ENCODE measurements at places on chromosomes 2 and 18.

DNA sequence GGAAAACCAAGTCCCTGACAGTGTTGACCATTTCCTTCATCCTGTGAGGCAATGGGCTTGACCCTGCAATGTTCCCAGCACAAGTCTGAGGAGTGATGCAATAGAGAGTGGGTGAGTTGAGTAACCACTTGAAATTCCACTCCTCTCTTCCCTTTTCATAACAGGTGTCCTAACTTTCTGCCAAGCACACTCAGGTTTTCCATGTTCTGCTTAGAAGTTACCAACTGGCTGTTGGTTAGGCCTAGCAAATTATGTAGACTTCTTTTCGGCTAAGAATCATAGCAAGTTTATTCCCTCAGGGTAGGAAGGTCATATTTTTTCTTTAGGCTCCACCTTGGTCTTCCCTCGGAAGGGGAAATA lies 11.5 kb downstream of the GNLY start:
- no peak for DNase-seq

DNA sequence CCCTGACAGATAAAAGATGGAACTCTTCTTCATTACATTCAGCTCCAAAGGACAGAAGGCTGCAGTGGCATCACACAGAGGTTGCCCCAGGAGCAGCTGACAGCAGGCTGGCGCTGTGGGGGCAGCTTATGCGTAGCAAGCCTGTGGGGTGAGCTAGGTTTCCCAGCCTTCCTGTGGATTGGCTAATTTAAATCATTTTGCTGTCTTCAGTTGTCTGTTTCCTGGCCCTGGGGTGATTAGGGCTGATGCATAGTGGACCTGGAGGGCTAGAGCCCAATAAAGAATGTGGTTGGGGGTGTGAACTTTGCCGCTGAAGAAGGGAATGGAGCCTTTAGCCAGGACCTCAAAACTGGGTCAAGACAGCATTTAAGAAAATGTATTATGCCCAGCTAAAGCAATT lies 1038.0 kb downstream of the SOCS6 start:
- no peak for DNase-seq

- no peak for DNase-seq
Measured at GRCh38 chr2:9857814-9858729, 14.8 kb downstream of the TAF1B start.

DNA sequence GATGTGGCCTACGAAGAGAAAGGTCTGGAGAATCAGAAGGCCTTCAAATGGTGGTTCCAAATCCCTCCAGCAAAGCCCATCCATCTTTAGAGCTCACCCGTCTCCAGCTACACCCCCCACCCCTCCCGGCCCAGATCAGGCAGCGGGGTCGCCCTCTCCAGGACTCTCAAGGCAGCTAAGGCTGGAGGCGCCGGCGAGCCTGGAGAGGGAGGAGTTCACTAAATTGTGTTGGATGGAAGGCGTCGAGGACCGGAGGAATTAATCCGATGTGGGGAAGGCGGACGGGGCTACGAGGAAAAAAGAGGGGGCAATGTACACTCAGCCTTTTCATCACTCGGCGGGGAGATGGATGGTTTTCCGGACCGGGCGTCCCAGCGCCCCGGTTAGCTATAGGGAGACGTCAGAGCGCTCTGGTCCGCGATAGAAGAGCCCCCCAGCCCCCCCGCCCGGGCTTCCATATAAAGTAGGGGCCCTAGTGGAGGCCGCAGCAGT lies at the start of gene GRP:
Gene GRP (plus strand): TSS at position 487 of the 492 bp plus-strand sequence. CDS start 108 bp downstream, outside the sequence.
- no peak for DNase-seq

DNA sequence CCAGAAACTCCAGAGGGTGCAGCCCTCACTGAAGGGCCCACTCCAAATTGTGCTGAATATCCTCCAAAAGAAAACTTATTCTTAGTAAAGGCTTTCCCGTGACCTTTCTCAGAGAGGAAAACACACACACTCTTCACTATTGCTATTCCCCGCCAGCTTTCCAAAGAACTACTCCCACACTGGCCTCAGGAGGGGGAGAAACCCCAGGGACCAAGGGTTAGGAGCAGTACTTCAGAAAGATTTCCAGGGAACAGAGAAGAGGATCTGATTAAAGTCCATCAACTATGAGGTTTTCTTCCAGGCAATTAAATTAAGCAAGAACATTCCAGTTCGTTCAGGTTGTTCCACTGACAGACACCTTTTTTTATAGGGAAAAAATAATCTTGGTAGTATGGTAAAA lies 150.2 kb downstream of the TTC32 start:
- DNase-seq = no peak

- DNase-seq = no peak
Measured at GRCh38 chr2:203870941-203871340, 3.4 kb downstream of the CTLA4 start.

- no peak for DNase-seq
Measured at GRCh38 chr2:240810199-240810598, 9.8 kb downstream of the KIF1A start.

- DNase-seq = no peak
Measured at GRCh38 chr2:168649562-168649961, 152.9 kb upstream of the NOSTRIN start.

DNA sequence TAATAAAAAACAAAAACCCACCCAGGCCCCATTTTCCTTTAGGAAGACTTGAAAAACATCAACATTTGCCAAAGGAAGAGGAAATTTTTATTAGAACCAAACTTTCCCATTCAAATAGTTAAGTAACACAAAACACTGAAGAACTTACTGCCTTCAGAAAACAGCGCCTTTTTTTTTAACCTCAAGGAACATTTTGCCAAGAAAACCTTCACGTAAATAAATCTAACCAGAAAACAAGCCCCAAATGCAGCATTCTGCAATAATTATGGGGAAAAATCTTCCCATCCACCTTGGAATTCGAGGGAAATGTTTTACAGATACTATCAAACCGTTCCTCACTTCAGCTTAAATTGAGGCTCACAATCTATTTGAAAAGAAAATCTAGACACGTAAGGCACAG lies 56.4 kb downstream of the ACVR1 start:
- DNase-seq = no peak

- no peak for DNase-seq
Measured at GRCh38 chr18:63514888-63515678, 27.1 kb upstream of the SERPINB12 start.

DNA sequence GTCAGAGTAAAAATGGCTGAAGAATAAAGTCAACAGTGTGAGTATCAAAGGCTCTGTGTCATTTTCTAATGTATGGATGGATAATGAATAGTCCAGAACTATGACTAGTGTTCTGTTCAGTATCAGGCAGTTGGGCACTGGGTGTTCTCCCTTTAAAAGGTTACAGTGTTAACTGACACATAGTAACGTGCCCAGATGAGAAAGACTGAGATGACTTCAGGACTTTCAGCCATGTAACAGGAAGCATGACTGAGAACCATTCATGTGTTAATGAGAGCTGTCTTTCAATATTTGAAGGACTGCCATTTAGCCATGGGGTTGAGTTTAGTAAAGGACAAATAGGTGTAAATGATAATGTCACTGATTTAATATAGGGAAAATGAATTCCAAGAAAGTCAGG lies 187.1 kb downstream of the GULP1 start:
- no peak for DNase-seq

GRCh38 chr2:33644215-33644614 lies 45.1 kb upstream of the FAM98A start:
- no peak for DNase-seq

DNA sequence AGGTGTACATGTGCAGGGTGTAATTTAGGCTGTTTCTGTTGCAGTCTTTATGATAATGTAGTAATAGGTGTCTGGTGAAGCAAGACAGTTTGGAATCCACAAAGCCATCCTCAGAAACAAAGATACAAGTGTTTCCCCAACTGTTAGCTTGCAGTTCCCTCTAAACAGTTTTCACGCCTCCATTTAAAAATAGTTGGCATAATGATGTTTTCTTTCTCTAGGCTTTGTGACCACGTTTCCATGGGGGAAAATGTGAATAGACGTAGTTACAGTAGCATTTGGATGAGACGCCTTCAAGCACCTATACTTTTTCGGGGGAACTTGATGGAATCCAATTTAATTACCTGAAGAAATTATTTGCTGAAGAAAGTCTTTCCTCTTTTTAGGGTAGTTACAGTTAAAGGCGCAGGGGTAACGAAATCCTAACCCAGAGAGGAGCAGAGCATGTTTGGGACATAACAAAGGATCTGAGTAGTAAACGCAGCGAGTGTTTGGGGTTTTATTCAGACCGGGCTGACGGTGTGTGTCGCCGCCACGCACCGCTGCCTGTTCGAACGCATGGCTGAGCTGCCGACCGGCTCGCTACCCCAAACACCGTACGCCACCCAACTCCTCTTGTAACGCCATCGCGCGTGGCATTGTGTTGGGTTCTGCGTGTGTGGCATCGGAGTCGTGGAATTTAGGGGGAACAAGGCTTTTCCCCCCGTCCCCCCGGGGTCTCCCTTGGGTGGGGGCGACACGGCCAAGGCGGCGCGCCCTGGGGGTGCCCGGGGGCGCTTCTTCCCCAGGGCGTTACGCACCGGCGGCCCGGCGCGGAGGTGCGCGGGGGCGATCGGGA lies 681 bp upstream of the NRP2 start:
- no peak for DNase-seq

GRCh38 chr2:182625814-182626213 lies 90.2 kb upstream of the DNAJC10 start:
- no peak for DNase-seq

- no peak for DNase-seq
Measured at GRCh38 chr2:196338440-196338839, 167.1 kb upstream of the STK17B start.

GRCh38 chr2:233489666-233490065 lies 76.9 kb downstream of the USP40 start:
- no peak for DNase-seq

DNA sequence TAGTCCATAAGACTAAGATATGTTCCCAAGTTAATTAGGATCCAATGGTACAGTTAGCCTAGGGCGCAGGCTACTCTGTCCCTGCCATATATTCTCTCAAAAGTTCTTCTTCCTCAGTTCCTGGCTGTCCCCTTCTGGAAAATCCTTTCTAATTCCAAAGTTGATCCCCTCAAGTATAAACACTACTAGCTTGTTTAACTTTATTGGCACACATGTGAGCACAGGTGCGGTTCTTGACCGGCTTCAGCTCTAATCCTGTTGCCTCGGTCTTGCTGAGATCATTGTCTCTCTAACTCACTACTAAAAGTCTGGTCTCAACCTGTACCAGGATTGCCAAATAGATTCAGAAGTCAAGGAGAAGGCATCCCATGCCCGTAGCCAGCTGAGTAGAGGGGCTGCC lies 89.0 kb downstream of the SEMA4F start:
- no peak for DNase-seq

DNA sequence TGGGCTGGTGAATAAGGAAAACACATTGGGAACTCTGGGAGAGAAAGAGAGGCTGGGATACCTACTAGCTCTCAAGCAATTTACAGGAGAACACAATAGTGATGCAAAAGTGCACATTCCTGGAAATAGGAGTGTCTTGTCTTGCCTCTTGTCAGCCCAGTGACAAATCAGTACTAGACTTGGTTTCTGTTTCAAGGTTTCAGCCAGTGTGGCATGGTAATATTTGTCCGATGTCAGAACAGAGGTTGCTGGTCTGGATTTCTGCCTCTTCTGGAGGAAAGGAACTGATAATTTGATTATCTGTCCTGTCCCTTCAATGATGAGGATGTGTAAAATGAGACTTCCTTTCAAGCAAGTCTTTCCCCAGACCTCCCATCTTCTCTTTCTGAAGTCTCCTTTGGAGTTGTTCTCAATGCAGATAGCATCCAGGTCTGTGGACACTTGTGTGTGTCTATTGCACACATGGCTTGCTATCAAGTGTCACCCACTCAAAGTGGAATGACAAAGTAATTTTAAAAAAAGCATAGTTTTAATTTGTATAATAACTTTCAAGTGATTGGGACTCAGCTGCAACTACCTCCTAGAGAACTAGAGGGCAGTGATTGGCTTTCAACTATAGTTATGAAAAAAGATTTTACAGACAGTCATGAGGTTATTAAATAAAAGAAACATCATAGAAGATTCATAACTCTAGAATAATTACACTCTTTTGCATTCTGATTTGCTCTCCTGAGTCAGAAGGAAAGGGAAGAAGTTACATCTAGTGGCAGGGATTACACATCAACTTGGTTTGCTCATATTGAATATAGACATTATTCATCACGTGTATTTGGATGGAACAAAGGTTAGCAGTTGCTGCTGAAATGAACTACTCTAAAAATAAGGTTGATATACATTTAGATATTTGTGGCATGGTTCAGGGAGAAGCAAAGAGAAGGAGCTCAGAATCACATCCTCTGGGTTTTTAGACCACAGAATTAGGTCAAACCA lies 4.5 kb downstream of the GPR39 start:
- DNase-seq = no peak

- no peak for DNase-seq
Measured at GRCh38 chr2:179524809-179525339, 260.2 kb upstream of the SESTD1 start.

- no peak for DNase-seq
Measured at GRCh38 chr2:15363734-15364133, 197.4 kb downstream of the NBAS start.

DNA sequence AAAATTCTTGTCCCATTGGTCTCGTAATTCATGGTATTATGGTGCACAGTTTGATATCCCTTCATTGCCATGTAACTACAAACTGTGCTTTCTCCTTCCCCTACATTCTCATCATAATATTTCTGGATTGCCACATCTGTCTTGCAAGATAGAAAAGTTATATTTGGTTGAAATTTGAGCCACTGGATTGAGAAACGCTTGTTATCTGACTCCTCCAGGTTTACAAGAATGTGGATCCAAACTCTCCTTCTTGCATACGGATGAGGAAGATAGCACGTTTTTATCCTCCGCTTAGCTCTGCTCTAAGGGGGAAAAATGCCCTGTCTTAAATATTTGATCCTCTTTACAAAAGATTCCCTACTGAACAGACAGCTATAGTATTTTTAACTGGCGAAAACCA lies 438.2 kb downstream of the TSN start:
- DNase-seq = no peak

DNA sequence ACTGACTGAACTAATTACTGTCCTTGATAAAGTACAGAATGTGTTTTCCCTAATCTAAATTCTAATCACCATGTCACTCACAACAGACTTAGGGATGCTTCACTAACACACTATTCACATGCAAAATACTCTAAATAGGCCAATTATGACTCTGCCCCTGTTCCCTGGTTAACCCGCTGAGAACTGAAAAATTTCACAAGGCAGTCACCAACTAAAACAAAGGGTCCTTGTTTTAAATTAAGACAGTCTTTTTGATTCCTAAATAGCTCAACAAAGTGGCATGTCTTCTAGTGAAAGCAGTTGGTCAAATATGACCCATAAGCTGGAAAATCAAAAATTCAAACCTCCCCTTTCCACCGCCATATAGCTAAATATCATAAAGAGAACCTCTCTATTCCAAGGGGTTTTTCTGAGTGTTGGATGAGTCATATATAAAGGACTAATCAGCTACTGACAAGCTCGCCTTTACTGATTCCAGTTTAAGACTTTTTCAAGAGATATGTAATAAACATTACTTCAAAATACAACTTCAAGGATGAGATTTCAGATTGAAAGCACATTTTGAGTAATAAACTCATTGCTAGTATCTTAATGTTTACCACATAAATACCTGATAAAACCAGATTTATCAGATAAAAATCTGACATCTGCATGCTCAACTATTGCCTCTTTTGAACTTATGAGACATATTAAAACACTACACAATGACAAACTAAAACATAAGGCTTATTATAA lies 235.8 kb downstream of the TCF4 start:
- no peak for DNase-seq
